ENCODE measurements at places on chromosomes 6 and 20.

GRCh38 chr20:48984575-48985219 lies 61.4 kb upstream of the CSE1L start:
- no peak for DNase-seq

DNA sequence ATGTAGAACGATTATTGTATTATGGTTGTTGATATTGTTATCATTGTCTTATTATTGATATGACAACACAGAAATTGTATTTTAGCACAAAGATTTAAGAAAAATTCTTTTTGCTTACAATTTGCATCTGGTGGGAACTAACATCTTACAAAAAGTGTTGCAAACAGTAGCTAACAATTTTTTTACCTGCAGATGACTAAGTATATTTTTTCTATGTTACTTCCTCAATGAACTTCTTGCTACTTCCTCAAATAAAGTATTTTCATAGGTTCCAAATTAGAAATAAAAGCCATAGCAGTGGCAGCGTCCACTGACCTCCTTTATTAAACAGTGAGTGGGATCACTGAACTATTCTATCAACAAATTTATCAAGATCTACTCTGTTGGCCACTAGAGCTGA lies 847.0 kb downstream of the PHF3 start:
- no peak for DNase-seq

DNA sequence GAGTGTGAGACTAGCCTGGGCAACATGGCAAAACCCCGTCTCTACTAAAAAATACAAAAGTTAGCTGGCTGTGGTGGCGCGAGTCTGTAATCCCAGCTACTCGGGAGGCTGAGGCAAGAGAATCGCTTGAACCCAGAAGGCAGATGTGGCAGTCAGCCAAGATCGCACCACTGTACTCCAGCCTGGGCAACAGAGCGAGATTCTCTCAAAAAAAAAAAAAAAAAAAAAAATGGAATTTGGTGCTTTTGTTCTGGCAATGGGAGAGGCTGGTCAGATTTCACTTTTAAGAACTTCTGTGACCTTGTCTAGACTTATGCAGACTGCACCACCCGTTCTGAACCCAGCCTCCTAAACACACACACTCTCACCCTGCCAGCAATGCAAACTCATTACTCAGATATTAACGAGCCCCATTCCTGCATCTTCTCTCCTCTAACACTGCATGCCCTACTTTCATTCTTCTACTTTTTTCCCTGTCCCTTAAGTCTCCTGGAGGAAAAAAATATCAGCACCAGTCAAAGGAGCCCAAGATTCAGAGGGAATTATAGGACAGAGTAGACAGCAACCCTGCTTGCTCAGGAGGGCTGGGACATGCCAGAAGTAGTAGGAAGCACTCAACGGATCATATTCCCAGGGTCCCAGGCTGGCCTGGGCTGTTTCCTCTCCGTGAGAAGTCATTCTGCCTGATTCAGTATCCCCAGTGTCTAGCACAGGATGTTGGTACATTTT lies 4.4 kb downstream of the MOCS1 start:
- DNase-seq, result no peak

DNA sequence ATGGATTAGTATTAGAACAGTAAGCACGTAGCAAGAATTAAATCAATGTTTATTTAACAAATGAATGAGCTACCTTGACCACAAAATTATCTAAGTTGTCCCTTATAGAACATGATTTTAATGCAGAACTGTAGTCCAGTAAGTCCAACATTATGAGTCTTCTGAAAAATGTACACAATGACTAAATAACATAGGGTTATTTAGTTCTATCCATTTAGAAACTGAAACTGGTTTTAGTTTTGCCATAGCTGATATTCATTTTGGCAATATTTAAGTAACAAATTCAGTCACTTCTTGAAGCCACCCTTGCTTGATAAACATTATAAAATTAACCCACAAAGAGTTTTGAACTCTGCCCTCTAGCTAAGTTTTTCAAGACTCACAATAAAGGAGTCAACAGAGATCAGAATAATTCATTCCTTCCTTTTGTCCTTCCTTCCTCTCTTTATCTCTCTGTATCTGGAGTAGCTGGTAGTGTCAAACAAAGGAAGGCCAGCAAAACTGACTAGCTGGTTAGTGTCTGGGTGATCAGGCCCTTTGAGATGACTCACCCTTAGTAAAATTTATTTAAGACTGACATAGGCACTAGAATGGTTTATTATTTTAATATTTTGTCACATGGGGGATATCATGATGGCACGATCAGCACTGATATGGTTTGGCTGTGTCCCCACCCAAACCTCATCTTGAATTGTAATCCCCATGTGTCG lies 115.1 kb downstream of the BTBD9 start:
- no peak for DNase-seq

DNA sequence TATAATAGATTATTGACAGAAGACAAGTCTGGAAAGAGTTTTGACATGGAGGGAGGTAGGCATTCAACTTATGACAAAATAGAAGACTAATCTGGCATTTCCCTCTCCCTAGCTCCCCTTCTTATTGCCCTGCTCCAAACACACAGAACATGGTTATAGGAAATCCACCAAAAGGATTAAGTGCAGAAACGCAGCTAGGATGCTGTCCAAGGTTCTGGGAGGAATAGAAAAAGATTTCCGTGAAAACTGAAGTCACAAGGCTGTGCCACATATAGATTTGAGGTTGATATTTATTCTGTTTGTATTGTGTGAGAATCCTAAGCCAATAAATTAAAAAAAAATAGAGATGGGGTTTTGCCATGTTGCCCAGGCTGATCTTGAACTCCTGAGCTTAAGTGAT lies 107.9 kb upstream of the MAP3K7 start:
- no peak for DNase-seq

- DNase-seq, result no peak
These were observed 63.5 kb downstream of the THBS2 start for GRCh38 chr6:169190144-169190584.

- DNase-seq, result no peak
These were observed 66.5 kb downstream of the MRPL14 start for GRCh38 chr6:44060612-44061374.
